ENCODE measurements at places on chromosomes 3 and 15. TPM values are rescaled to one million over a fixed set of nuclear protein-coding genes. Genes with fewer than 3 reads are reported as not detected.

IQCF5 gene
- total RNA-seq, result not detected

ANKRD34C gene
- total RNA-seq, result not detected

TLR9 gene
- total RNA-seq, result not detected

SNURF gene
- 0.55 TPM for total RNA-seq

HIGD2B gene
- not detected for total RNA-seq

PDZRN3 gene
- 147 TPM for total RNA-seq

GRCh38 chr3:193846569-193846968 is 253.6 kb downstream of the OPA1 start:
- DNase-seq, result no peak

- DNase-seq, result no peak
Observed at GRCh38 chr15:101445562-101446517, 43.7 kb downstream of the PCSK6 start.

GRCh38 chr15:68330901-68331300 is 53.4 kb downstream of the FEM1B start:
- DNase-seq, result no peak

GRCh38 chr15:29938361-29939335 is 116.4 kb upstream of the TJP1 start:
- DNase-seq, result no peak

GRCh38 chr3:72836923-72837322 is 11.3 kb downstream of the SHQ1 start:
- DNase-seq, result no peak

- no peak for DNase-seq
Observed at GRCh38 chr3:51382076-51382745, 2.9 kb upstream of the MANF start.

DNA sequence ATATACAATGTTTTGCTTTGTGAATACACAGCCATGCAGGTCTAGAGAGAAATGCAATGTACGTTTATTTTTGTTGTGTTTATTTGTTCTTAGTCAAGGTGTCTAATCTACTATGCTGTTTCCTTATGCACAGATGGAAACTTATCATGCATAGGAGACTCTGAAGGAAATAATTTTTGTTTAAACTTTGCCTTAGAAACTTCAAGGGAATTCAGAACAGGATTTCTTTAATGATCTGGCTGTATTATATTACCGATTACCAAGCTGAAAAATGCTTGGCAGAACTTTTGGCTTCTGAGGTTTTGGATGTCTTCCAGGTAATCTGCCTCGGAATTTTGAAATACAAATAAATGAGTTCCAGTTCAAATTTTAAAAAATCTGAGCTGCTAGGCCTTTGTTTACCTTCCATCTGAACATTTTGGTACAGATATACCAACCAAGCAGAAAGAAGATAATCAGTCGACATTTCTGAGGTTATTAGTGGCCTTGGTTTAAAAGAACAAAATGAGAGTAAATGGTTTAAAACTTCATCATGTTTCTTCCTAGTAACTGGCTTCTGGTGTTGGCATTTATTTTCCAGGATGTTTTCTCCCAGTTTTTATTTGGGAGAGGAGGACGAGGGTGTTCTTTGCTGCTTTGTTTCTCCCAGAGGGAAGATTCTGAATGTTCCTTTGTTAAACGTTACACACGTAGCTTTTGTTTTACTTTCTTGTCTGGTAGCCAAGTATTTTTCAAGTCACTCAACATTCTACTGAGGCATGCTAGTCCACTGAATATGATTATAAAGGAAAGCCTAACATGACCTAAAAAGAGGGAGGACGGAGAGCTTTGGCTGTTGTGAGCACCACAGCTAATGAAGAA is 421.8 kb upstream of the TBL1XR1 start:
- DNase-seq, result no peak

DNA sequence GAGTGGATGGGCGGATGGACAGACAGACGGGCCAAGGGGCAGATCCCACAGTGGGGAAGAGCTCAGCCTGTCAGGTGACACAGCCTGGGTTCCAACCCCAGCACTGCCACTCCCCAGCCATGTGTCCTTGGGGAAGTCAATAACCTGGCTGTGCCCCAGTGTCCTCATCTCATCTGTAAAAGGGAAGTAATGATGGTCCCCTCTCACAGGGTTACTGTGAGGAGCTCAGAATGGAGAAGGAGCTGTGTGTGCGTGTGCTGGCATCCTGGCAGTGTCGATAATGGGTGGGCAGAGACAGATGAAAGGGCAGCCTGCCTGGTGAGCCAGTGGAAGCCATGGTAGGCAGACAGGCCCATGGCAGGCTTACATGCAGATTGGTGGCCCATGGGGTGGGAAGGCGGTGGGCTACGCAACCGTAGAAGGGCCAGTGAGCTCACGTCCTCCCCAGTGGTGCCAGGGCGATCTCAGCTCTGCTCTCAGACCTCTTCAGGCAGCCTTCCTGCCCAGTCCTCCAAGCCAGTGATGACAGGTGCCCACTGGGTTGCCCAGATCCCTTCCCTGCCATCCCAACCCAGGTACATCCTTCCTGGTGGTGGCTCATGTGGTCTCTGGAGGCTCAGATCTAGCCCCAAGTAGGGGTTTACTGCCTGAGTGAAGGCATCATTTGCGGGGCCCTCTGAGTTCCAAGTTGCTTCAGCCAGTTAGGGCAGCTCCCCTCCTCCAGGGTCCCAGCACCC is 2.3 kb upstream of the DNAJB8 start:
- DNase-seq, result no peak

DNA sequence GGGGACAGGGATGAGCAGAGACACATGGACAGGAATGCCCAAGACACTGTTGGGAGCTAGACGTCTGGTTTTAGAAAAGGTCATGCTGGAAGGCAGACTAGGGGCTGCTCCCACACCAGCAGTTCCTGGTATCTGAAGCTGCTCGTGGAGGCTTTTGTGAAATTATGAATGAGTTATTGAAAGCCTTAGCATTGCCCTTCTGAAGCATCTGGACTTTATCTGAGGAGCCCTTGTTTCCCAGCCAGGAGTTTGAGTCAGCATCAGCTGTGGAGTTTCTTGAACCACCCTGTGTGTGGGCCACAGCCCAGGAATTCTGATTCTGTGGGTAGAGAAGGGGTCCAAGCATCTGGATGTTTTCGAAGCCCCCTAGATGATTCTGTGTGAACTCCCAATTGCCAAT is 258.7 kb downstream of the SLCO3A1 start:
- DNase-seq, result no peak

GRCh38 chr3:183210341-183210740 is 42.7 kb upstream of the B3GNT5 start:
- DNase-seq, result no peak

- no peak for DNase-seq
Observed at GRCh38 chr3:138694287-138695007, 85.9 kb downstream of the FAIM start.

Data from mucosa of descending colon (tissue), 3 donors.